ENCODE measurements at places on chromosomes 6 and 20. TPM values are rescaled to one million over a fixed set of nuclear protein-coding genes. Genes with fewer than 3 reads are reported as not detected.

The SMLR1 gene
- total RNA-seq, result not detected

The CRISP2 gene
- not detected for total RNA-seq

The SLC16A10 gene
- total RNA-seq, result 0.14 TPM

The DUSP15 gene
- not detected for total RNA-seq

The OR2H1 gene
- total RNA-seq, result not detected

The TFEB gene
- total RNA-seq, result 3.1 TPM

The FOXQ1 gene
- 2.8 TPM for total RNA-seq

The HRH3 gene
- total RNA-seq, result not detected

The MICB gene
- total RNA-seq, result 37.6 TPM

The PAK1IP1 gene
- 39.4 TPM for total RNA-seq

The DAAM2 gene
- total RNA-seq, result 0.04 TPM

The SNRNP48 gene
- total RNA-seq, result 12.0 TPM

The TFAP2C gene
- 16.3 TPM for total RNA-seq

The TDRD6 gene
- total RNA-seq, result 0.03 TPM
